CD14-positive monocyte (primary cell): ENCODE measurements at places on chromosomes 1 and 21. TPM values are rescaled to one million over a fixed set of nuclear protein-coding genes. Genes with fewer than 3 reads are reported as not detected.

The FALEC gene
- polyA plus RNA-seq = not detected in 2 replicates

DNA sequence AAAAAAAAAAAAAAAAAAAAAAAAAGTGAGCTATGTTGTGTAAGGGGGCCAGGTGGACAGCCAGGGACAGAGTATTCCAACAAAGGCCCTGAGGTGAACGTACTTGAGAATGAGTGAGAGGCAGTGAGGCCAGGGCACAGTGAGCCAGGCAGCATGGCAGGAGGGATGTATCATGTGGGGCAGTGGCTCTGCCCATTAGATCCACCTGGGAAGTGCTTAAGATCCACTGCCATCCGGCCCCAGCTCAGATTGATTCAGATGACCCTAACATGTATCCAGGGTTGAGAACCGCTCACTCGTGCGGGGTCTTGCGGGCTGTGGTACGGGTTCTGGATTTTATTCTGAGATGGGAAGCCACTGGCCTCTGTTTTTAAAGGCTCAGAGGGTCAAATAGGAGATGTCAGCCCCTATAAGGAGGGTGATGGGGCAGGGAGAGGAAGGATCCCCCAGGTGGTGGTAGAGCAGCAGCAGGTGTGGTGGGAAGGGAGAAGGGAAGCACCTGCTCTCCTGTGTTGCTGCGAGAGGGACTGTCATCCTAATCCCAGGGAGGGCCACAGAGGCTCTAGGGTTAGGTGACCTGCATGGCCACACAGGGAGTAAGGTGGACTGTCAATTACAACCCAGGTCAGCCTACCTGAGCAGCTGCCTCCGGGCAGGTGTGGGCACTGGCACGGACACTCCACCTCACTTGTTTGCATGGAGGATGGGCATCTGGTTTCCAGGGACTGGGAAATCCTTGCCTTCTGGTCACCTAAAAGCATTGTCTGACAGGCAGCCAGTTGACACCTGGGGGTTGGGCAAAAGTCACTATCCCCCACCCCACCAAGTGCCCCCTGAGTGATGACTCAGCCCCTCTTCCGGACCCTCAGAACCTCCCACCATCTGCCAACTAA, 31.6 kb downstream of the CDK18 start:
- peak; percentile 3 for DNase-seq

The RHD gene
- not detected in 2 replicates for polyA plus RNA-seq

The PADI3 gene
- polyA plus RNA-seq = not detected

DNA sequence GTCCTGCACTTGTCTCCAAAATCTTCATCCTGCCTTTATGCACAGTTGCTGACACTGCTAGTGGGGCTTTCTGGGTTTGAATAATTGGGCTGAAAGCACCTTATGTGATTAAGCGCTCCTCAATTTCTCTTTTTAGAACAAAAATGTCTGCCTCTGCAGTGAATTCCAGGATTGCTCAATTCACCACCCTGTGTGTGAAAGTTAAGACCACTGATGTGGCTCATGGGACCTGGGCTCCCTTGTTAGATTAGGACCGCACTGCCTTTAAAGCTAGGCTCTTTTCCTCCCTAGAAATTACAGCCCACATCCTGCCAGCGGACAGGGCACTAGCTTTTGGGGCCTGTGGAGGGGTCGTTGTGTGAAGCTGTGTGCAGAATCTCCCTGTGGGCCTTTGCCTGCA, 18.8 kb downstream of the KIAA1614 start:
- peak; percentile 28 for DNase-seq

DNA sequence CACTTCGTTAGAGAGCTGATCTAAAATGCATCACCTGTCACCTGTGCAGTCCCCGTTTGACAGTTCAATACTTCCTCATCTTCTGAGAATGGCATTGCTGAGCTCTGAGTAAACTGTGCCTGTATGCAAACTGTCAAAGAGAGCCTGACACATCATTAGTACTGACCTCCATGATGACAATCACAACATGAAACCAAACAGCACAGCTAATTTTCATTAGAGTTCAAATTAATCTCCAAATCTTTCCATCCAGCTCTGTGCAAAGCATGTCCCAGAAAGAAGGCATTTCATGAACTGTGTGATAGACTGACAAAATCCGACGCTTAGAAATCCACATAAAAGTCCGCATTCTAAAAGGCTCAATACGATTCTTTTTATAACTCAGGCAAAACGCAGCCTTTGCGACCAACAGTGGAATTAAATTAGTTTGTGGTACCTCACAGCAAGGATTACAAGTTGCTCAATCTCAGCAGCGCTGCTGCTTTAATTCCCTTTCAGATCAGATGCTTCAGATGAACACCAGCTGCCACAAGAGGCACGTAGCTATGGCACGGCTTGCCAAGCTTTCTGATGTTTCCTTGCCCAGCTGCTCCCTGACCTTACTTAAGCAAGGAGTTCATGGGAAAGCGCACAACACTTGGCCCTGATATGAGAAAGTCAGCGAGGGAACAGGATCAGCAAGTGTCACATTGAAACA, 765.5 kb upstream of the PRMT6 start:
- DNase-seq = no peak
